T-helper 17 cell (primary cell): ENCODE measurements at places on chromosomes 11 and 22.

- H3K36me3 ChIP-seq = no peaks in the 10 kb centered on the region
- H3K4me1 ChIP-seq = peaks cover 5% of the 10 kb centered on the region
- DNase-seq = no peak
- no peaks in the 10 kb centered on the region for H3K27me3 ChIP-seq
- no peak overlapping the region for H3K4me3 ChIP-seq
Observed at GRCh38 chr22:42560781-42561180, 7.0 kb downstream of the SERHL2 start.

GRCh38 chr11:44770401-44770800 is 43.6 kb downstream of the TSPAN18 start:
- no peak overlapping the region for H3K4me3 ChIP-seq
- H3K4me1 ChIP-seq = peaks cover 29% of the 10 kb centered on the region
- H3K27me3 ChIP-seq = no peaks in the 10 kb centered on the region
- H3K27ac ChIP-seq = peak overlapping the region; percentile 2
- peaks cover 12% of the 10 kb centered on the region for H3K36me3 ChIP-seq

- H3K27me3 ChIP-seq = no peaks in the 10 kb centered on the region
- no peak overlapping the region for H3K27ac ChIP-seq
- DNase-seq = no peak
- no peak overlapping the region for H3K4me3 ChIP-seq
Observed at GRCh38 chr22:19789828-19790227, 29.2 kb downstream of the TBX1 start.

- peaks cover 16% of the 10 kb centered on the region for H3K36me3 ChIP-seq
- H3K4me1 ChIP-seq = peaks cover 8% of the 10 kb centered on the region
- H3K27me3 ChIP-seq = no peaks in the 10 kb centered on the region
- DNase-seq = no peak
Observed at GRCh38 chr11:72300268-72300667, 56.3 kb upstream of the PHOX2A start.

GRCh38 chr11:133382131-133382812 is 150.0 kb downstream of the OPCML start:
- H3K27ac ChIP-seq = no peak overlapping the region
- H3K36me3 ChIP-seq = no peaks in the 10 kb centered on the region
- no peak overlapping the region for H3K4me3 ChIP-seq
- no peaks in the 10 kb centered on the region for H3K27me3 ChIP-seq
- DNase-seq = no peak

- H3K27me3 ChIP-seq = no peaks in the 10 kb centered on the region
- H3K36me3 ChIP-seq = no peaks in the 10 kb centered on the region
- H3K27ac ChIP-seq = peak overlapping the region; percentile 88
- H3K4me3 ChIP-seq = peak overlapping the region; percentile 77
- DNase-seq = no peak
- H3K4me1 ChIP-seq = peaks cover 16% of the 10 kb centered on the region
Observed at GRCh38 chr11:8913961-8914660, 3.1 kb downstream of the AKIP1 start.

GRCh38 chr11:71425409-71425808 is 22.8 kb downstream of the DHCR7 start:
- no peaks in the 10 kb centered on the region for H3K36me3 ChIP-seq
- H3K27me3 ChIP-seq = no peaks in the 10 kb centered on the region
- DNase-seq = no peak
- peaks cover 7% of the 10 kb centered on the region for H3K4me1 ChIP-seq
- no peak overlapping the region for H3K4me3 ChIP-seq

GRCh38 chr22:23715806-23716375 is 25.1 kb downstream of the RGL4 start:
- H3K4me3 ChIP-seq = peak overlapping the region; percentile 85
- H3K4me1 ChIP-seq = peaks cover 10% of the 10 kb centered on the region
- H3K27me3 ChIP-seq = no peaks in the 10 kb centered on the region
- H3K27ac ChIP-seq = peak overlapping the region; percentile 75

DNA sequence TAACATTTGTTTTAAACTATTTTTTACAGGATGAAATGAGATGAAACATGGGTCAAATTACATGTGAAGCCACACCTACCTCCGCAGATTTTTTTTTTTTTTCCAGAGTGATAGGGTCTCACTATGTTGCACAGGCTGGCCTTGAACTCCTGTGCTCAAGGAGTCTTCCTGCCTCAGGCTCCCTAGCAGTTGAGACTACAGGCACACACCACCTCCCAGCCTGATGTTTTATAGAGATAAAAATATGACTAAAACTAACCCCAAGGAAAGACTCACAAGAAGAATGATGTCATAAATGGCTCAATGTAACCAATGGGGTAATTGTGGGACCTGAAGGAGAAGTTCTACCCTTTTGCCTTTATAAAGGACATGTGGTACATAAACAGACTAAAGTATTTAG is 52.3 kb upstream of the SOX6 start:
- no peak overlapping the region for H3K4me3 ChIP-seq
- H3K4me1 ChIP-seq = no peaks in the 10 kb centered on the region
- no peak overlapping the region for H3K27ac ChIP-seq
- DNase-seq = no peak
- no peaks in the 10 kb centered on the region for H3K36me3 ChIP-seq
